ENCODE measurements at places on chromosomes 13 and 19.
A peak's percentile ranks its signal among the peaks of the same experiment; 100 is the strongest.

- no peak for DNase-seq
These were observed 442 bp upstream of the RFC3 start for GRCh38 chr13:33817513-33817900.

- DNase-seq: no peak
These were observed 568.5 kb downstream of the SLITRK6 start for GRCh38 chr13:85230691-85231093.

GRCh38 chr13:42991898-42992763, at the start of gene EPSTI1:
Gene EPSTI1, minus strand, starts transcription at chr13:42992241. Its CDS starts 76 bp downstream, at chr13:42992165.
- peak; percentile 86 for DNase-seq

DNA sequence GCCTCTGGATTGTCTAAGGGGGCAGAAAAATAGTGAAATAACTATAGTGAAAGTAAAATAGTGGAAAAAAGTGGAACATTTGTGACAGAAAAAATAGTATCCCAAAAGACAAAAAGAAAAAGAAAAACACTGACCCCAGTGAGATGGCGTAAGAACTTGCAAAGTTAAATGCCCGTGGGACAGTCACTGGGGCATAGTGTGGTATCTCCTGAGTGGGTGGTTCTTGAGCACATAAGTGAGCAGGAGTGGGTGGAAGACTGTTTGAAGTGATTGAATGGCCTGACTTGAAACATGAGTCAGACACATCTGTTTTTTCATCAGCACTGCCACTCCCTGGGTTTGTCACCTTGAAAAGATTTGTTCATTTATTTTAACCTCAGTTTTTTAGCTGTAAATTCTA, 2.5 kb downstream of the ZNF430 start:
- no peak for DNase-seq

GRCh38 chr13:53474878-53475277, 446.3 kb downstream of the OLFM4 start:
- no peak for DNase-seq

DNA sequence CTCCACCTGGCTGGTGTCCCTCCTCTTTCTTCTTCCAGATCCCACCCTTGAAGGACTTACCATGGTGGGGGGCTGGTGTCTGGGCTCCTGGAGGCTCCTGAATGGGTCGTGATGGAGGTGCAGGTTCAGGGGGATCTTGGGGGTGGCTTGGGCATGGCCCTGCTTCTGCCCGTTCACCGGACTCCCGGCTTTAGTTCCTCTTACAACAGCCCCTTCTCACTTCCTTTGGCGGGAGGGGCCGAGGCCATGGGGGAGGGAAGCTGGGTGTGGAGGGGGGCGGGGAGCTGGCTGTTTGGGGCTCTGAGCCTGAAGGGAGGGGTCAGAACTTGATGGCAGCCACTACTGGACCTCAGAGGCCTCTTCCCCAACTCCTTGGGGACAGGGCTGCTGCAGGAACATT, at the start of gene MYO1F:
Gene MYO1F, minus strand, starts transcription at position 196 of the 400 bp plus-strand sequence. Its CDS starts 133 bp downstream, at position 63.
- peak; percentile 55 for DNase-seq

- DNase-seq: no peak
These were observed 902 bp upstream of the ZNF428 start for GRCh38 chr19:43620061-43621001.

All from GM06990 (cell line).